ENCODE measurements at places on chromosomes 16 and 17. TPM values are rescaled to one million over a fixed set of nuclear protein-coding genes. Genes with fewer than 3 reads are reported as not detected.

The PTGES3L gene
- total RNA-seq, result 0.64 TPM

The CIAO3 gene
- 31.8 TPM for total RNA-seq

The IL34 gene
- total RNA-seq, result not detected

The CHP2 gene
- not detected for total RNA-seq

The CD2BP2 gene
- total RNA-seq, result 61.4 TPM

The VPS9D1 gene
- total RNA-seq, result 3.2 TPM

The EPOP gene
- 37.1 TPM for total RNA-seq

The SPNS3 gene
- 6.6 TPM for total RNA-seq

The NPIPB8 gene
- 0.27 TPM for total RNA-seq

The SUPT6H gene
- 65.9 TPM for total RNA-seq

The PPP4C gene
- total RNA-seq, result 133 TPM

The FNDC8 gene
- total RNA-seq, result not detected

The HGS gene
- total RNA-seq, result 96.9 TPM

The MRC2 gene
- 12.5 TPM for total RNA-seq

The CEP131 gene
- 11.1 TPM for total RNA-seq
